ENCODE measurements at places on chromosomes 4 and X.

DNA sequence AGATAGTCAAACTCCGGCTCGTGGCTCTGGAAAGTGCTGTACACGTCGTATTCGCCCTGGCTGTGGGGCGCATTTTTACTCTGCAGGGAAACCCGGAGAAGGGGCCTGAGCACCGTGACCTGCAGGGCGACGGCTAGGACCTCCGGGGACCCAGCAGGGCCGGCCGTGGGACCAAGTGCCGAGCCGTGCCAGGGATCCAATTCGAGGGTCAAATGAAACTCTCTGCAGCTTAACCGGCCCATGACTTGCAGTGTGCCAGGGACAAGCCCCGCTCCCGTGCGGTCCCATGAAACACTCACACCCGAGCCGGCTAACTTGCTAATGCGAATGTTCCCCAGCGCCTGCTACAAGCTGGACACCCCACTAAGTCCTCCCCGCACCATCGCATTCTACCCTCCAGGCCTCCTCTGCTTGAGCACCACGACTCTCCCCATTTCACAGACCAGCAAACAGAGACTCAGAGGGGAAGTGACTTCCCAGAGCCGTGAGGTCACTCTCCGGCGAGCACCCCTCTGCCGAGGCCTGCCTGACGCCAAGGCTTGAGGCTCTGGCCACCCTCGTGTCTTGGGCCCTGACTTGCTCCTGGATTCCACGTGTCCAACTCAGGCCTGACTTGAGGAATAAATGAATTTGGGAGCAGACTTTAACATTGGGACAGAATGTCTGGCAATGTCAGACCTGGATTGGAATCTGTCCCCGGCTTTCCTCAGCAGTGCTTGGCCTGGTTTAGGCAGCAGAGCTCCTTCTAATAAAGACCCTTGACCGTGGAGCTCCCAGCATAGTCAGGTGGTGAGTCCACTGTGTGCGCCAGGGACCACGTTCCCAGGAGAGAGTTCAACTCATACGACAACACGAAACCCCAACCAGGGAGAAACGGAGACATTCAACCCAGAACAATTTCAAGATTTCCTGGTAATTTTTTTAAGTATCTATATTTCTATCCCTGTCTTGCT lies 93.6 kb downstream of the PPP2R2C start:
- DNase-seq = no peak

DNA sequence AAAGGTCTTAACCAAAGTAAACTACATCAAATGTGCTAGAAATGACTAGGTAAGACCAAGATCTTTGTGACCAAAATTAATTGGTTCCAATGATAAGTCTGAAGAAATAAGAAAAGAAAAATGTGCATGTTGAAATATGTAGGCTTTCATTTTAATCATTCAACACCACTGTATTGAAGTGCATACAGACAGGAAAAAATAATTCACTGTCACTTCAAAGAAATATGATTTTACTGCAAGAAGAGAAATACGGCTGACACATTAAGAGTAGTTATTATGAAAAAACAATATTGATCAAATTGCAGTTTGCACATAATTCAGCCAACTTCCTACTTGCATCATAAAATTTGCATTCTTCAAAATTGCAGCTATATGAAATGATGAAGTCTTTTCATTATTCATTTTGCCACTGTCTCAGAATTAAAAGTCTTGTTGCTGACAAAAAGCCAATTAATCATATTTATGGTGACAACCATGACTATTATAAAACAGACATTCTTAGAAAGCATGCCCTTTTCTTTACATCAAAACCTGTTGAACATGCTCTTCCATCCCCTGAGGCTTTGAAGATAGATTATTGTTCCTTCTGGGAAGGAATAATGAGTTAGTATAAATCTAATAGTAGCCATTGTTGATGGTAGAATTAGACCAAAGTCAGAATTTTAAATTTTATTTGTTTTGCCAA lies 405.9 kb upstream of the MAD2L1 start:
- DNase-seq = no peak

DNA sequence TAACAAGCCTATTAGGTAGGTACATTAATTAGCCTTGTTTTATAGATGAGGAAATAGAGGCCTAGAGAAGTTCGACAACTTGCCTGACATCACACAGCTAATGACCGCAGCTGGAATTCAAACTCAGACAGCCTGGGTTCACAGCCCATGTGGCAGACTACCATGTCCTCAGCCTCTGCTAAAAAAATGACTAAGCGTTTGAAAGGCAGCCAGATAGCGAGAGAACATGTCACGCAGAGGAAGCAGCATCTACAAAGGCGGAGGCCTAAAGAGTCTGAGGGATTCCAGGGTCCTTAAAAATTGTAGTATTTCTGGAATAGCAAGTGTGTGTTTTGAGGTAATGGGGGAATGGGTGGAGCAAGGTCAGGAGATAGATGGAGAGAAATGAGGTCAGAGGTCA lies 33.2 kb upstream of the BMP15 start:
- no peak for DNase-seq

- no peak for DNase-seq
These were observed 62.4 kb upstream of the UGT2B15 start for GRCh38 chr4:68732653-68733466.

GRCh38 chr4:128006592-128006991 lies 41.4 kb downstream of the ABHD18 start:
- no peak for DNase-seq

- no peak for DNase-seq
These were observed 178.4 kb downstream of the MGST2 start for GRCh38 chr4:139844057-139844456.

GRCh38 chr4:76195326-76195725 lies 18.3 kb downstream of the SCARB2 start:
- no peak for DNase-seq

DNA sequence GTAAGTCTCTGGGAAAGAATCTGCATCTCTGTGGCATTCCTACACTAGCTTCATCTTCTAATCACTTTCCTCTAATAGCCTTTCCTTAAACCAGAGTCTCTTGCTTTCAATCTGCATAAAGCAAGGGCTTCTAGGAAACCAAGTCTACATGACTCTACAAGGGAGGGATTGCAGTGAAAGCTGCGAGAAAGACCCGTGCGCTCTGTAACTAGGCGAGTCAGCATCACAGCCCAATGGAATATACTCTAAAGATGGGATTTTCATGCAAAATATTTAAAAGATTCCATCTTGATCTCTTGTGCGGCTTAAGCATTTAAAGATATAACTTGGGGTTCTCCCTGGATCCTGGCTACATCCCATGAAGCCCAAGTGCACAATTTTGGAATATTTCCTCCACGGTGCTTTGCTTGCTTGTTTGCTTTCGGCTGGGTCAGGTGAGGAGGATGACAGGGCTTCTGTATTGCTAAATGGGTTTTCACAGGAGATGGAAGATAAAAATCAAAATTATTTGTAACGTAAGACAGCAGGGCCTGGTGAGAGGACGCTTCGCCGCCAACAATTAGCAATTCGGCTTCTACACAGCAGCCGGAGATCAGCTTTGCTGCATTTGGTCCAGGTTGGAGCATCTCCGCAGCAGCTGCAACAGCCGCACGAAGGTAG lies 687 bp upstream of the GRIA2 start:
- no peak for DNase-seq

Data from suppressor macrophage (primary cell).